ENCODE measurements at places on chromosomes 1 and 21.

- no peak for DNase-seq
These were observed 71.9 kb downstream of the ZSWIM5 start for GRCh38 chr1:45134461-45134873.

DNA sequence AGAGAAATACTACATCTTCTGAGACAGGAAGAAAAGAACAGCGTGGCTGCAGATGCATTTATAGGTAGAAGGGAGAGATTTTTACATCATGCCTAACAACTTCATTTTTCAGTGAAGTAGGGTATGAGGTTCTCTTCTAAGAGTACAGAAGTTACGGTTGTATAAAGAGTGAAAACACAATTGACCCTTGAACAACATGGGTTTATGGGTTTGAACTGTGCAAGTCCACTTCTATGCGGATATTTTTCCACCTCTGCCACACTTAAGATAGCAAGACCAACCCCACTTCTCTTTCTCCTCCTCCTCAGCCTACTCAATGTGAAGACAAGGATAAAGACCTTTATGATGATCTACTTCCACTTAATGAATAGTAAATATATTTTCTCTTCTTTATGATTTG is 64.5 kb downstream of the RPAP2 start:
- DNase-seq = no peak

- DNase-seq = no peak
These were observed 171.8 kb downstream of the FCRL5 start for GRCh38 chr1:157380523-157380922.

DNA sequence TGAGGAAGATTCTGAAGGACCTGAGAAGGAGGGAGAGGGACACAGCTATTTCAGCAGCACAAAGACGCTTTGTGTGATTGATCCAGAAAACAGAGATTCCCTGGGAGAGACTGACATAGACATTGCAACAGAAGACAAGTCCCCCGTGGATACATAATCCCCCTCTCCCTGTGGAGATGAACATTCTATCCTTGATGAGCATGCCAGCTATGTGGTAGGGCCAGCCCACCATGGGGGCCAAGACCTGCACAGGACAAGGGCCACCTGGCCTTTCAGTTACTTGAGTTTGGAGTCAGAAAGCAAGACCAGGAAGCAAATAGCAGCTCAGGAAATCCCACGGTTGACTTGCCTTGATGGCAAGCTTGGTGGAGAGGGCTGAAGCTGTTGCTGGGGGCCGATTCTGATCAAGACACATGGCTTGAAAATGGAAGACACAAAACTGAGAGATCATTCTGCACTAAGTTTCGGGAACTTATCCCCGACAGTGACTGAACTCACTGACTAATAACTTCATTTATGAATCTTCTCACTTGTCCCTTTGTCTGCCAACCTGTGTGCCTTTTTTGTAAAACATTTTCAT is 161.3 kb upstream of the SGIP1 start:
- no peak for DNase-seq

- DNase-seq = no peak
These were observed 6.8 kb downstream of the CDCA8 start for GRCh38 chr1:37699147-37699546.

GRCh38 chr1:48344373-48344772 is 121.9 kb downstream of the SLC5A9 start:
- DNase-seq = no peak

DNA sequence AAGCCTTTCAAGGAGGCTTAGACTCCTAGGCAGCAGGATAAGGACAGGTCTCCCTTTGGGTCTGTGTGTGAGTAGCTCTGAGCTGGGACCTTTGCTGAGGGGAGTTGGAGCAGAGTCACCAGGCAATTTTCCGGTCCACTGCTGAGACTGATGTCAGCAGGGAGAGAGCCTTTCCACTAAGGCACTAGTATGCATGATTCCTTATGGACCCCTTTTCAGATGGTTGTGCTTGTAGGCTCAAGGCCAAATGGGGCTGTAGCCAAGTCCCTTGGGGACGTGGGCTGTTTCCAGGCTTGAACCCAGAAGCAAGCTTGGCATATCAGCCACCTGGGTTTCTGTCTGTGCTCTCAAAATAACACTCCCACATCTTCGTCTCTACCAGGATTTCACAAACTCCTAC is 73.0 kb downstream of the CCDC18 start:
- no peak for DNase-seq

GRCh38 chr1:226653311-226653921 is 85.7 kb downstream of the ITPKB start:
- no peak for DNase-seq

- no peak for DNase-seq
These were observed 90.9 kb downstream of the GIPC2 start for GRCh38 chr1:78136680-78137079.

DNA sequence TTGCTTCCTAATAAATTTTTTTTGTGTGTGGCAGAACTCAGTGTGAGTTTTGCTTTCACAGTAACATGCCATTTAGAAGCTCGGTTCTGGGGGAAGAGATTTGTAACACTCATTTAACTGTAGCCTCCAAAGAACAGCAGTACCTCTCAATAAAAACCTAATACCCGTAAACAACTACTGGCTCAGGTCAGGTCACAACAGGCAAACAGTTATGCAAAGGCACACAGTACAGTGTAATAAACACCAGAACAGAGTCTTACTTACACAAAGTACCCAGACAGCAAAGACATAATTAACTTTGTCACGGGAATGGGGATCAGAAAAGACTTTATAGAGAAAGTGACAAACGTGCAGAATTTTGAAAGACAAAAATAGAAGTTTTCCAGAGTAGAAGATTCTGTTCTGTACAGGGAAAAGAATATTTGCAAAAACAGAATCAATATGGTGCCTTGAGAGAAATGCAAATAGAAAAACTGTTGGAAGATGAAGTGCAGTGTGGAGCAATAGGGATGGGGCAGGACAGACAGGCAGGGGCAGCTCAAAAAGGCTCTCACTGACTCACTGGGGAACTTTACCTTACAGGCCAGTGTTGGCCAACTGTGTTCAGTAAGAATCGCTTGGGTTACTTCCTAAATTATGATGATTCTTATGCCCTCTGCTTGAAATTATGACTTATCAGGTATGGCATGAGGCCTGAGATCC is 38.8 kb downstream of the EGLN1 start:
- DNase-seq = no peak

DNA sequence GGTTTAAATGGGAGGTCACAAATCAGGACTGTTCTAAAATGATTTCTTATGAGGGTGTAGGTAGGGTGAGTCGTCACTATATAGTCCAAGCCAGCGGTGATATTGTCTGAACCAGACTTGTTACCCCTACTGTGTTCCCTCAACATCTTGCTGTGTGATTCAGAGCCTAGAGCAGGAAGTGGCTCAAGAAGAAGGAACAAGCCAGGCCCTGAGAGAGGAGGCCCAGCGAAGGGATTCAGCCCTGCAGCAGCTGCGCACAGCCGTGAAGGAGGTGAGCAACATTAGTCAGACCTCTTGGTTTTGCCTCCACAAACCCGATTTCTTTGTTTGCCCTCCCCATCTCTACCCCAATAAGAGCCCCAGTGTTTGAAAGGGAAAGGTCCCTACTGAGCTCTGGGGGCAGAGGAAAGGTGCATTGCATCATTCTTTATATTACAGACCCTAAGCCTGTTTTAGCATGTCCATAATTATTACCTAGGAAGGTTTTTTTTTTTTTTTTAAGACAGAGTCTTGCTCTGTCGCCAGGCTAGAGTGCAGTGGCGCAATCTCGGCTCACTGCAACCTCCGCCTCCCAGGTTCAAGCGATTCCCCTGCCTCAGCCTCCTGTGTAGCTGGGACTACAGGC is 5.0 kb upstream of the SH3BGRL3 start:
- DNase-seq = no peak

- DNase-seq = no peak
These were observed 81.7 kb upstream of the DUSP10 start for GRCh38 chr1:221823561-221823960.
